ENCODE measurements at places on chromosomes 5 and 9. TPM values are rescaled to one million over a fixed set of nuclear protein-coding genes. Genes with fewer than 3 reads are reported as not detected.
A peak's percentile ranks its signal among the peaks of the same experiment; 100 is the strongest.

Gene ZNG1C
- total RNA-seq, result 26.5 TPM

Gene INSL6
- not detected for total RNA-seq

Gene SHLD3
- total RNA-seq, result 3.4 TPM

Gene KCTD16
- total RNA-seq, result 5.1 TPM

Gene DIRAS2
- not detected for total RNA-seq

Gene OTP
- total RNA-seq, result not detected

Gene LCN1
- total RNA-seq, result not detected

DNA sequence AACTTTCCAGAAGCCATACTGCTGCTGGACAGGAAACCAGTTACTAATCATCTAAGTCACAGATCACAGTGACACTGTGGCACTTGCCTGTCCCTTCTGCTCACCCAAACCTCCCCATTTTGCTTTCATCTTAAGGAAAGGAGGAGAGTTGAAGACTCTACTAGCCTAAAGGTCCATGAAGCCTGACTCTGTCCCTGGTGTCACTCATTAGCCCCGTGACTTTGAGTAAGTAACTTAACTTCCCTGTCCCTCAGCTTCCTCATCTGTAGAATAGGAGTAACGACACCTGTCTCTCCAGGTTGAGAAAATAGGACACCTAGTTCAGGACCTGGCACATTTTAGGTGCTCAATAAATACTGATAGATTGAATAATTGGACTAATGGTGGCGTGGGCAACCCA, 536 bp upstream of the SLC6A7 start:
- no peaks in the 10 kb centered on the region for H3K4me1 ChIP-seq
- peaks cover 22% of the 10 kb centered on the region for H3K27me3 ChIP-seq
- no peak for DNase-seq
- H3K27ac ChIP-seq, result no peak overlapping the region
- H3K4me3 ChIP-seq, result no peak overlapping the region

DNA sequence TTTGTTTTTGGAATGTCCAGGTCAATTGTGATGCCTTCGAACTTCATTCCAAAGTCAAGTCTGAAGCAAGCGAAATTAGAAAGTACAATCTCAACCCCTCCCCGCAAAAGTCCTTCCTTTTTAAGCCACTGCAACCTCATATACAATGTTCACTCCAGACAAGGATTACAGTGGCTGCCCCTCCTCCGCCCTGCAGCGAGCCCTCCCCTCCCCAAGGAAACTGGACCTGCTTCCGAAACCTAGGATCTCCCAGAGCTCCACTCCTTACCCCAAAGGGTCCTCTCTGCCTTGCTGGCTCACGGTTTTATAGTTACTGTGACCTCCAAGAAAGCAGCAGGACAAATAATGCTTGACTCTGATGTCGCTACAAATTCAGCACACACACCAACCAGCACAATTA, 10.4 kb downstream of the LRRC14B start:
- H3K27me3 ChIP-seq, result no peaks in the 10 kb centered on the region
- no peak overlapping the region for H3K4me3 ChIP-seq
- peaks cover 32% of the 10 kb centered on the region for H3K36me3 ChIP-seq
- H3K27ac ChIP-seq, result no peak overlapping the region
- no peak for DNase-seq
- H3K4me1 ChIP-seq, result no peaks in the 10 kb centered on the region

GRCh38 chr9:25207402-25208195, 470.6 kb downstream of the TUSC1 start:
- no peaks in the 10 kb centered on the region for H3K27me3 ChIP-seq
- H3K27ac ChIP-seq, result no peak overlapping the region
- no peaks in the 10 kb centered on the region for H3K4me1 ChIP-seq
- H3K4me3 ChIP-seq, result no peak overlapping the region
- no peak for DNase-seq

GRCh38 chr5:36359267-36359666, 57.6 kb upstream of the RANBP3L start:
- no peak for DNase-seq
- no peak overlapping the region for H3K4me3 ChIP-seq
- H3K27ac ChIP-seq, result no peak overlapping the region

GRCh38 chr5:95697781-95698681, 15.2 kb upstream of the SPATA9 start:
- no peaks in the 10 kb centered on the region for H3K36me3 ChIP-seq
- H3K27ac ChIP-seq, result no peak overlapping the region
- no peaks in the 10 kb centered on the region for H3K4me1 ChIP-seq
- H3K4me3 ChIP-seq, result no peak overlapping the region

- no peak overlapping the region for H3K4me3 ChIP-seq
- DNase-seq, result no peak
- H3K27ac ChIP-seq, result no peak overlapping the region
- H3K36me3 ChIP-seq, result peaks cover 65% of the 10 kb centered on the region
- H3K27me3 ChIP-seq, result no peaks in the 10 kb centered on the region
- peaks cover 4% of the 10 kb centered on the region for H3K4me1 ChIP-seq
These were observed 62.0 kb downstream of the GAPVD1 start for GRCh38 chr9:125323615-125324014.

- H3K27me3 ChIP-seq, result peaks cover 7% of the 10 kb centered on the region
- peak overlapping the region; percentile 57 for H3K4me3 ChIP-seq
- peaks cover 12% of the 10 kb centered on the region for H3K4me1 ChIP-seq
- H3K27ac ChIP-seq, result no peak overlapping the region
- no peak for DNase-seq
These were observed 70.1 kb upstream of the CCDC180 start for GRCh38 chr9:97237311-97237786.

DNA sequence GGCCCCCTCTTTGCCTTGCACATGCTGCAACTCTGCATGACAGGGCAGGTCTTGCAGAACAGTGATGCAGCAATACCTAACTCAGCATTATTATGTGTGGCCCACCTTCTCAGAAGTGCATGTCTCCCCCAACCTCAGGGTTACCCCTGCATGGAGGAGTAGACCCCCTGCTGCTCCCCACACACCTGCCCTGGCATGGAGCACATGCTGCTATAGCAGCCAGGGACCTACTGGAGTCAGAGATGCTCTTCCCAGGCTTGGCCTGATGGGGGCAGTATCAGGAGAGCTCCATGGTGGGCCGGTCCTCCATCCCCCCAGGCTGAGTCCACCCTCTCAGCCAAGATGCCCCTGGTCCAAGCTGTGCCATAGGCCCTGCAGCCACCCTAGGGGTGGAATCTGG, 13.2 kb upstream of the BOD1 start:
- H3K4me1 ChIP-seq, result no peaks in the 10 kb centered on the region
- H3K4me3 ChIP-seq, result no peak overlapping the region
- no peak overlapping the region for H3K27ac ChIP-seq
- no peaks in the 10 kb centered on the region for H3K36me3 ChIP-seq
- no peaks in the 10 kb centered on the region for H3K27me3 ChIP-seq
- DNase-seq, result no peak

GRCh38 chr5:175692996-175693710, 35.3 kb downstream of the HRH2 start:
- H3K27ac ChIP-seq, result no peak overlapping the region
- H3K36me3 ChIP-seq, result no peaks in the 10 kb centered on the region
- H3K4me3 ChIP-seq, result no peak overlapping the region
- no peaks in the 10 kb centered on the region for H3K4me1 ChIP-seq
- no peak for DNase-seq
- H3K27me3 ChIP-seq, result no peaks in the 10 kb centered on the region

DNA sequence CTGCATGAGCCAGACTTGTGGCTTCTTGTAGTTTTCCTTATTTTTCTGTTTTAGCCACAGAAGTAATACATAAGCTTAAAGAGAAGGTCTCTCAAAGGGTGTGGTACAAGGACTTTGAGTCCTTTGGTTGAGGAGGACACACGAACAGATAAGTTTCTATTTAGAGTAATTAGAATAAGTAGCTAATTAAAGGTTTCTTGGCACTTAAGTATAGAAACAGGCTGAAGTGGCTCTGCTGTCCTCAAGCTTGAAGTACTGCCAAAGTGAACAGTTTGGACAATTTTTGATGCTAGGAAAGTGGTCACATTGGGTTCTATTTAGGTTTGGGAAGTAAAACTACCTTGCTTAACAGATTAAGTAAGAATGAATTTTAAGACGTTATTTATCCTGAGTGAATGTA, 278.3 kb upstream of the MPDZ start:
- no peak for DNase-seq
- no peaks in the 10 kb centered on the region for H3K4me1 ChIP-seq
- H3K36me3 ChIP-seq, result no peaks in the 10 kb centered on the region
- H3K4me3 ChIP-seq, result no peak overlapping the region
- no peaks in the 10 kb centered on the region for H3K27me3 ChIP-seq

DNA sequence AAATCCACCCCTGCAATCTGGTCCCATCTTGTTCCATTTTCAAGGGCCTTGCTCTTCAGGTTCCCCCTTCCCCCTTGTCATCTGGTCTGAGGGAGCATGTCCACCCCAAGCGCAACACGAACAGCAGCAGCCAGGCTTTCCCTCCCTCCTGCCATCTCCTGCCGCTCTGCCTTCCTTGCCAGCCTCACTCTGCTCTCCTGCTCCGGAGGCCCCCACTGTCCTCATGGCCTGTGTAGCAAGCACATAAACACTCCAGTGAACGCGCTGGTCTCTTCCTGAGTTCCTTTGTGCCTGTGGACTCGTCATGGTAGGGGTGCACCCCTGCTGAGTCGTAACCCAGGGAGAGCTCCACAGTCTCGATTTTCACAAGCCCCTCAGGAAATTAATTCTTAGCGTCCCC, 29.9 kb downstream of the TENT4A start:
- no peaks in the 10 kb centered on the region for H3K27me3 ChIP-seq
- peaks cover 86% of the 10 kb centered on the region for H3K36me3 ChIP-seq
- DNase-seq, result no peak
- no peak overlapping the region for H3K27ac ChIP-seq
- H3K4me3 ChIP-seq, result no peak overlapping the region

GRCh38 chr5:167514461-167514860, 777.0 kb upstream of the WWC1 start:
- no peak overlapping the region for H3K27ac ChIP-seq
- H3K4me3 ChIP-seq, result no peak overlapping the region
- H3K4me1 ChIP-seq, result no peaks in the 10 kb centered on the region
- no peak for DNase-seq

GRCh38 chr5:170874017-170874416, 12.2 kb downstream of the RANBP17 start:
- H3K4me1 ChIP-seq, result no peaks in the 10 kb centered on the region
- no peak overlapping the region for H3K27ac ChIP-seq
- no peaks in the 10 kb centered on the region for H3K27me3 ChIP-seq
- no peak for DNase-seq

- H3K4me3 ChIP-seq, result no peak overlapping the region
- DNase-seq, result no peak
- H3K36me3 ChIP-seq, result no peaks in the 10 kb centered on the region
- H3K4me1 ChIP-seq, result peaks cover 21% of the 10 kb centered on the region
- no peaks in the 10 kb centered on the region for H3K27me3 ChIP-seq
These were observed 350.4 kb downstream of the PDE4D start for GRCh38 chr5:59542851-59543820.

DNA sequence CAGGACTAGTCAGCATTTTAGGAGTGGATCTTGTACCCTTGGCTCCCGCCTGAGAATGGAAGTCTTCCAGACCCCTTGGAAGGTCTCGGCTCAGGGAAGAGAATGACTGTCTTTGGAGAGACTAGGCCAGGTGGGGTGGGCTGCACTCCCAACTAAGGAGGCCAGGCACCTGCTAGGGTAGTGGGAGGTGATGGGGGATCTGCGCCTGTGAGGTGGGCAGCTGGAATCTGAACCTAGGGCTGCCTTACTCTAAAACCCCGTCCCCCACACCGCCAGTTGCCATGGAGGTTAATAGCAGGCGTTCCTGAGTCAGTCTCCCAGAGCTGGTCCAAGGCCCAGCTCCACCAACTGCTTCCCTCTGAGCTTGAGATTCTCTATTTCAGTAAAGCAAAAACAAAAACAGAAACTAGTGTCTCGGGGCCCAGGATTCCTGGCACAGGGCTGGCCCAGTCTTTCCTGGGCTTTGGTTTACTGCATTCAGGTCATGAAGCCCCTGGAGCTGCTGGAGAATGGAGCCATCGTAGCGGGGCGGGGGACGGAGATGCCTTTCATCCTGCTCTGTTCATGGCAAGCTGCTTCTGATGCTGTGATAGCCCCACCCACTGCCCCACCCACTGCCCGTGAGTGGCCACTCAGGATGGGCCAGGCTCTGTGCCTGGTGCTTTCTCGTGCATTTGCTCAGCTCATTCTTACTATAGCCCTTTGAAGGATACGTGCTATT, 57.5 kb downstream of the DAB2IP start:
- H3K36me3 ChIP-seq, result no peaks in the 10 kb centered on the region
- no peak overlapping the region for H3K4me3 ChIP-seq
- no peak overlapping the region for H3K27ac ChIP-seq
- H3K27me3 ChIP-seq, result no peaks in the 10 kb centered on the region

DNA sequence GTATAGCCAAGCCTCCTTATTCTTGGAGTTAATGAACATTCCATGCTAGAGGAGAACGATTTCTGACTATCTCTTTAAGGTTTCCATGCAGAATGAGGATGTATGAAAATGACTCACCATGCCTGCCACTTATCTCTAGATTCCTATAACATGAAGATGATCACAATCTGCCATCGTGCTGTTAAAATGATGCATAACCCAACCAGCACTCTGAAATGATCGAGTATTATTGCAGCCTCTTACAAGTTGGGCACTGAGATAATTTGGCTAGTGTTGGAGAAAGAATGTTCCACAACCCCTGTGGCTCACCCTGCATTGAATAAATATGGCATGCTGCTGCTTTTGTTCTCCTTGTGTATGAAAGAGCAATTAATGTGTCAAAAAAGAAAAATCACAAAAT, 1143.6 kb upstream of the WWC1 start:
- DNase-seq, result no peak
- no peaks in the 10 kb centered on the region for H3K27me3 ChIP-seq
- H3K4me3 ChIP-seq, result no peak overlapping the region
- H3K27ac ChIP-seq, result no peak overlapping the region
- H3K4me1 ChIP-seq, result no peaks in the 10 kb centered on the region

GRCh38 chr9:91433180-91433579, 9.5 kb upstream of the NFIL3 start:
- no peaks in the 10 kb centered on the region for H3K36me3 ChIP-seq
- no peaks in the 10 kb centered on the region for H3K27me3 ChIP-seq
- H3K27ac ChIP-seq, result no peak overlapping the region
- no peak overlapping the region for H3K4me3 ChIP-seq
- H3K4me1 ChIP-seq, result no peaks in the 10 kb centered on the region
- DNase-seq, result no peak

- no peaks in the 10 kb centered on the region for H3K27me3 ChIP-seq
- H3K4me3 ChIP-seq, result no peak overlapping the region
- H3K4me1 ChIP-seq, result no peaks in the 10 kb centered on the region
- H3K27ac ChIP-seq, result no peak overlapping the region
- no peaks in the 10 kb centered on the region for H3K36me3 ChIP-seq
These were observed 252.1 kb downstream of the SMARCA2 start for GRCh38 chr9:2267181-2267745.

- H3K27ac ChIP-seq, result no peak overlapping the region
- H3K36me3 ChIP-seq, result no peaks in the 10 kb centered on the region
- no peaks in the 10 kb centered on the region for H3K4me1 ChIP-seq
These were observed 229.1 kb downstream of the YTHDC2 start for GRCh38 chr5:113742639-113743038.

GRCh38 chr9:17578911-17579793, at the start of gene SH3GL2:
Gene SH3GL2, plus strand, starts transcription at chr9:17579066.
- H3K27ac ChIP-seq, result no peak within 1 kb of the TSS
- no peaks in the 10 kb centered on the region for H3K36me3 ChIP-seq
- H3K4me3 ChIP-seq, result peak within 1 kb of the TSS; percentile 40
- H3K27me3 ChIP-seq, result peaks cover 35% of the 10 kb centered on the region
- no peaks in the 10 kb centered on the region for H3K4me1 ChIP-seq

GRCh38 chr5:159073026-159073425, 26.7 kb downstream of the EBF1 start:
- no peak overlapping the region for H3K27ac ChIP-seq
- no peaks in the 10 kb centered on the region for H3K36me3 ChIP-seq
- peaks cover 6% of the 10 kb centered on the region for H3K27me3 ChIP-seq
- no peak overlapping the region for H3K4me3 ChIP-seq
